Memory B cell (primary cell): ENCODE measurements at places on chromosomes 5 and 9.

- no peak for DNase-seq
These were observed 348.2 kb downstream of the IRX1 start for GRCh38 chr5:3943859-3944258.

DNA sequence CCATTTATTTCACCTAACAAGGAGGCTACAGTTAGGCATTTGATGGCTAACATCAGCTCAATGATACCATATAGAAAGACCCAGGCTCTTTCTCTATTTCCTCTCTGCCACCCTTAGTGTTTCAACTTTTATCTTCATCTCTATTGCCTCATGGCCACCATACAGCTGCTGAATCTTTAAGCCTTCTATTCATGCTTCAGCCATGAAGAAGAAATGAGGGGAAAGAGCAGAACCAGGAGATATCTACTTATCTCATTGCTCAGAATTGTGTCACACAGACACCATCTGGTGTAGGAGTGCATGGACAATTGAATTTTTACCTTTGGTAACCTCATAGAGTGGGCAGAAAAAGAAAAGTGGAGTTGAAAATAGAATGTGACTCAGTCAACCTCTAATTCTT, 6.7 kb downstream of the GAPT start:
- DNase-seq = no peak

- no peak for DNase-seq
These were observed 76.6 kb upstream of the ABCA1 start for GRCh38 chr9:105004466-105005090.

DNA sequence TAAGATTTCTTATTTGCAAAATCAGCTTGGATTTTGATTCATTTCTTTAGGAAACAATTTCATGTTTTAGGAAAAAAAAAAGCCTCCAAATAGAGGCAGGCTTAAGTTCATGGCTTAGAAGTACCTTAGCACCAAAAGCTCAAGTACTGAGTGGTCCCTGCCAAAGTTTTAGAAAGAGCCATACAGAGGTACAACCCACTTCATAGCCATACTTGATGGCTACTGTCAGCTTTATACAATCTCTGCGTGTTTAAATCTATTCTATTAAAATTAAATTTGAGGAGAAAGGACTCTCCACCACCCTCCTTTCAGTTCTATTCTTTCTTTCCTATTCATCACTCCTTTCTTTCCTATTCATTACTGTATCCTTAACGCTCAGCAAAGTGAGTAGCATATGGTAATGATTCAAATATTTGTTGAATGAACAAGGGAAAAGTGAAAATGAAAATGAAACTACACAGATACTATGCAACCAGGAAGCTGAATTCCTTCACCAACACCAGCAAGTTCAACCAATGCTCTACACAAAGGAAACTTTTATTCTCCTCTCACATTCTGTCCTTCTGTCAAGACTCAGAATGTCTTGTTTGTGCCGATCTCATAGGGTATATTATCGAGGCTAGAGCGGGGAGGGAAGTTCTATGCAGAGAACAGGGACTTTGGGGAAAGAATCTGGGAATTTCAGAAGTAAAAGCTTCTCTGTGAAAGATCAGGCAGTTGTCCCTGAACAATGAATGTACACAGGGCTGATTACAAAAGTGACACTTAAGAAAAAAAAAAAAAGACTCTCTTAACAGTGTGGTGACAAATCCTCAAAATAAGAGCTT, 138.6 kb upstream of the SPEF2 start:
- no peak for DNase-seq

GRCh38 chr5:18630458-18631045, 996.3 kb downstream of the TAF11L14 start:
- DNase-seq = no peak

- DNase-seq = no peak
These were observed 109.6 kb downstream of the ZCCHC7 start for GRCh38 chr9:37229882-37230482.

GRCh38 chr5:60526336-60526875, 173.6 kb downstream of the DEPDC1B start:
- no peak for DNase-seq

GRCh38 chr5:14359069-14360043, 216.2 kb downstream of the TRIO start:
- no peak for DNase-seq

- no peak for DNase-seq
These were observed 71.2 kb upstream of the TBC1D2 start for GRCh38 chr9:98326459-98327248.

DNA sequence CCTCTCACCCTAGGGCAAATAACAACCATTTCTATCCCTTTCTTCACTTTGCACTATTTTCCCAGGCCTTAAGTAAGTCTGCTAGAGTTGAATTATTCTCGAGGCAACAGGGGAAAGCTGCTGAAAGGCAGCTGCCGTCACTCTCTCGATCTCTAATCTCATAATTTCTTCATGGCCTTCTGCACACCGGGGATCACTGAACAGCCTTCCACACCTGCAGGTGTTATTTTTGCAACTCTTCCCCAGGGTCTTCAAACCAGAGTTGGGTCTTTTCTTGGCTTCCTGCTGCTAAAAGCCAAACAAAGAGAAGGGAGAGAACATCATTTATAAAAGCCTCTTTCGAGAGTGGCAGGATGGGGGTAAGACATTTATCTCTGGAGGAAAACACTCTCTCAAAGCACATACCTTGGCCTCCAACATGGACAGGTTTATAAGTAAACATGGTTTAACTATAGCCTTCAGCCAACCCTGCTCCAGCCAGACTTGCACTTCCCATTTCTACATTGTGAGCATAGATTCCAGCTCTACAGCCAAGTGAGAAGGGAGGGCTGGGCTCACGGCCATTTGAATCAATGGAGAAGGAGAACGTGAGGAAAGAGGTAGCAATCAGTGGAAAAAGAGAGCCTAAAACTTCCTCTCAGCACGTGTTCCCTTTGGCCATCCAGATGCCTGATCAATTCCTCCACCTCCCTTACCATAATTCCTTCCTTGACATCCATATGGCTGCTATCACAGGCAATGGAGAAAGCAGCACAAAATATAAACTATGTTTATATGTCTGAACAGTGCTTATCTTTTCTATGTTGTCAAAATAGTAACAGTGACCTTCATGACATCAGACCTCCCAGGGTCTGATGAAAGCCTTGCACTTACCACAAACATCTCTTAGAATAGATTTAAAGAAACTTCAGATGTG, 464.9 kb downstream of the TLE1 start:
- DNase-seq = no peak
